ENCODE measurements at places on chromosomes 5 and 9.

DNA sequence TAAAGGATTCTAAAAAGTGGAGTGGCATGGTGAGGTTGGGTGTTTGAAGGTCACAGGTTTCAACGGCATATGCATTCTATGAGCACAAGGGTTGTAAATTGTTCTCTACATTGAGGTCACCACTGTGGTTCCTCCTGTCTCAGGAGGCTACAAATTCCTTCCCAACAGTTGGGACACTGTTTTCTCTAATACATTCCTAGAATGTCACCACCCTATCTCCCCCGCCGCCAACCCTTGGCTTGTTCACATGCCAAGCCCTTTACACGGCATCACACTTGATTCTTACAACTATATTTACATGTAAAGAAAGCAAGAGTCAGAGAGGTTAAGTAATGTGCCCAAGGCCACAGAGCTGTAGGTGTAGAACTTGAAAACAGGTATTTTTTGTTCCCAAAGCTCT is 315.1 kb downstream of the RAB3C start:
- DNase-seq = no peak

DNA sequence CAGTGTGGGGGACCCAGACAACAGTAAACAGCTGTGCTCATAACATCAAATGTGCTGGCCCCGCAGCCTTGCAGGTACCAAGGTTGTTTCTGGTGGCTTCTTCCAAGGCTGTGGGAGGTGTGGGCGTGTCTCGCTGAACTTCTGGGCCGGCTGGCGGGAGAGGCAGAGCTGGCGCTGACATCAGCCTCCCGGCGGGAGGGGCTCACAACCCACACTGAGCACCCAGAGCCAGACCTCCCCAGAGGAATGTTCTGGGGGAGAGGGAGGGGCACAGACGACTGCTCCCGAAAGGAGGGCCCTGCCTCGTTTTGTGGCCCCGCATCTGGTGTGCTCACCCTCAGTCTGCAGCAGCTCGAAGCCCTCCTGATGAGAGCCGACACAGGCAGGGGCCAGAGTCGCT is 6.9 kb upstream of the SLC12A7 start:
- DNase-seq = no peak

DNA sequence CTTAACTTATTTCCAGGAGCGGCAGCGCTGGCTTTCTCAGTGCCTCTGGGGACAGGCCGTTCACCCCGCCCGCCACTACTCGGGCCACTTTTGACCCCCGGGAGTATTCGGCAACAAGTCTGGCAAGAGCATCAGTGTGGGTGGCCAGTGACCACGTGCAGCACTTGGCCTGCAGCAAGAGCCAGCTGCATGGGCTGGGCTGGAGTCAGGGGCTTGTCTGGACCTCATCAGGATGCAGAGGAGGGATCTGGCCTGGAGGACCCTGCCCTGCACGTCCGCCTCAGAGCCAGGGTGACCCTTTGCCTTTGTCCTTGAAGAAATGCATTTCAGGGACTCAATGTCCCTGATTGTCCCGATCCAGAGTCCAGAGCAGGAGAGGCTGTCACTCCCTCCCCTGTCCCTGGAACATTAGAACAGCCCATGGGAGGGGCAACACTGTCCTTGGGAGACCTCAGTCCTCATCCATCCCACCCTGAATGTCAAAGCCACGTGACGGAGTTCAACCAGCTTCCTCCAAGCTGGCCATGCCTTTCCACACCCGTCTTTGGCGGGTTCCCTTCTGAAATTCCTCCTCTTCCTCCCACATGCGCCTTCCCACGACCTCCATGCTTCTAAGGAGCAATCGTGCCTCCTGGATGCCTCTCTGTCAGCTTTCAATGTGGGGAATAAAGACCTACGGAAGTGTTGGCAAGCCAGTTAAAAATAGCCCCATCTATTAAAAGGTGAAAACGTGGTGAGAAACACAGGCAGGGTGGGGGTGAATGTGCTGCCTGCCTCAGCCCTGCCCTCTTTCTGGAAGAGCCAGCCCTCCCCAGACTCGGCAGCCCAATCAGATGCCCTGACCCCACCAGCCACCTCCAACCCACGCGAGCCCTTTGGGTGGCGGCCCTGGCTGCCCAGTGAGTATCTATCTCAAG is 99.0 kb downstream of the OLFM1 start:
- no peak for DNase-seq

DNA sequence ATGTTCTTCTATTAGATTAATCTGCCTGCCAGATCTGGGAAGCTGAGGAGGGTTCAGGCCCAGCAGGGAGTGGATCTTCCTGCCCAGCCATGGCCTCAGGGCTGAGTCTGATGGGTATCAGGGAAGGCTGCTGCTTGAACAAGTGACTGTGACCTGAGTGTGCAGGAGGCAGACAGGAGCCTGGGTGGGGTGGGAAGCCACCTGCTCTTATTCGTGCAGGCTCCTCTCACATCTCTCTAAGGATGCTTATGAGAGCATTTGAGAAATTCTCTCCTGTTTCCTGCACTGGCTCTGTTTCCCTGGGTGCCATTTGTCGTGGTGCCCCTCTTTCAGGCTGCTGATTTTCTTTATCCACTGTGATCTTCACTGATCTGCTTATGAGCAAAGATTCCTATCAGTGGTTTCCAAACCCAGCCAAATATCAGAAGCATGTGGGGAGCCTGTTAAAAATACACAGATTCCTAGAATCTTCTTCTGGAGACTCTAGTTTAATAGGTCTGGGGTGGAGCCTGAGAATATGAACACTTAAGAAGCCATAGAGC is 2.1 kb downstream of the RGS3 start:
- no peak for DNase-seq

DNA sequence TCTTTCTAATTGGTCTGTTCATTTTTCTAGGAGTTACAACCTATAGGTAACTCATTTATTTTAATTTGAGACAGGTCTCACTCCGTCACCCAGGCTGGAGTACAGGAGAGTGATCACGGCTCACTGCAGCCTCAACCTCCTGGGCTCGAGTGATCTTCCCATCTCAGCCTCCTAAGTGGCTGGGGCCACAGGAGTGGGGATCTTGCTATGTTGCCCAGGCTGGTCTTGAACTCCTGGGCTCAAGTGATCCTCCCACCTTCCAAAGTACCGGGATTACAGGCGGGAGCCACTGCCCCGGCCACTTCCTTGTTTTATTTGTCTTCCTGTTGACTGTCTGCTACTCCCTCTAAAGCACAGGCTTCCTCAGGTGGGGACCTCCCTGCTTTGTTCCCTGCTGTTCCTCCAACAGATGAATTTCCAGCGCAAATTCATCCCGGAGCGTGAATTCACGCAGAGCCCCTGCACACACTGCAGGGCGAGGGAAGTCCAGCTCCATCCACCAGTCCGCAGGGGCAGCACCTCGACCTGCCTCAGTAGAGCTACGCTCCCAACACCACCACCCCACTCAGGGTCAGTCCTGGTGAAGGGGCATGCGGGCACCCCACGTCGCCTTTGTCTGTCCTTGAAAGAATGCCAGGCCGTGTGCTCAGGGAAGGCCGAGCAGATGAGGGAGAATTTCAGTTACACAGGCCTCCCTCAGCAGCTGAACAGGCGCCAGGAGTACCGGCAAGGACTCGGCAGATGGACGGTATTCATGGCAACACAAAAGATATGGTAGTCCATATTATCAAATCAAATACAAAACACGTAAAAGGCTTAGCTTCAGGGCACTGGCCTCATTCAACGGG is 6.3 kb downstream of the QSOX2 start:
- DNase-seq = no peak

DNA sequence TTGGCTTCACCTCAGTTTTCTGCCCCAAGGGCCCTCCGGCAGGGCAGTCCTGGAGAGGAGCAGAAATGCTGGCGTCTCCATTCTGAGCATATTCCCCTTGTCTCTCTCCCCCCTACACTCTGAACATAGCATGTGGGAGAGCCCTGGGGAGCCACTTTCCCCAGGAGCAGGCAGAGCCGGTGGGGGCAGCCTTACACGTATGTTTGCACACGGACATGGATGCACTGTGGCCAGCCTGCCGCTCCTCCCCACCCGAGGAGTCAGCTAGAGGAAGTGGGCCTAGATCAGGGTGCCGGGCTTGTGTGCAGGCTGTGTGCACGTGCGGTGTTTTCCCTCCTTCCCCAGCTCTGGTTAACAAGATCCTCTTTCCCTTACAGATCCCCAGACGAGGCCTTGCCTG is 25.4 kb upstream of the POMT1 start:
- DNase-seq = no peak

- DNase-seq = no peak
These were observed 65.1 kb downstream of the PLPPR1 start for GRCh38 chr9:101093620-101094019.

GRCh38 chr5:76204713-76205112 is 121.5 kb downstream of the SV2C start:
- no peak for DNase-seq

- no peak for DNase-seq
These were observed 200.0 kb upstream of the ANKRD55 start for GRCh38 chr5:56433039-56433617.

DNA sequence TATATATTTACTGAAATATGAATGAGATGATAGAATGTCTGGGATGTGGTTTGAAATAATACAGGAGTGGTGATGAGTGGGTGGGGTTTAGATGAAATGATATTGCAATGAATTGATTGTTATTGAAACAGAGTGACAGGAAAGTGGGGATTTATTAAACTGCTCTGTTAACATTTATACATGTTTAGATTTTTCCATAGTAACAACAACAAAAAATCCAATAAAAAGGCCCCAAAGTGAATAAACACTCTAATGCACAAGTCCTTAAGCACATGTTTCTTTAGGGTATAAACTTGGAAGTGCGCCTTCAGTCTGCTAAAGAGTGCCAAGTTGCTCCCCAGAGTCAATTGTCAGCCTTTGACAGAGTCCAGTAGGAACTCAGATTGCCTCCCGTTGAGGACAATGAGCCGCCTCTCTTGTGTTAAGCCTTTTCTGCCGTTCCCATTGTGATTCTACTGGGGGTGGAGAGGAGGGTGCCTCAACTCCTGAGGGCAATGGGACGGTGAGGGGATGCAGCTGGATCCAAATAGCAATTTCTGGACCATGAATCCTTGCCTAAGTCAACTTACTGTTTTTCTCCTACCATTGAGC is 112.3 kb downstream of the SLC28A3 start:
- DNase-seq = no peak

DNA sequence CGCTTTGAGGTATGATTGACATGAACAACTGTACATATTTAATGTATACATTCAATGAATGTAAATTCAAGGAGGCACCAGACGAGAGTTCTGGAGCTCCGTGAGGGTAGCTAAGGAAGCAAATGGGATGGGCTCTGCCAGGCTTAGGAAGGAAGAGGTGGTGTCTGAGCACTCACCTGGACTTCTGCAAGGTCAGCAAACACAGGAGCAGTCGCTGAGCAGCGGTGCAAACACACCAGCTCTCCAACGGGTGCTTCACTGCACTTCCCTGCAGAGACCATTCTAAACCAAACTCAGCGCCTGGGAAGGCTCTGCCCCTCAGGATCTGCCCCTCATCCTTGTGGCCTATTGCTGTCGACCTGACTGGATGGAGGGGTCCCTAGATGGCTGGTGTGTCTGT is 101.5 kb downstream of the COL23A1 start:
- no peak for DNase-seq

DNA sequence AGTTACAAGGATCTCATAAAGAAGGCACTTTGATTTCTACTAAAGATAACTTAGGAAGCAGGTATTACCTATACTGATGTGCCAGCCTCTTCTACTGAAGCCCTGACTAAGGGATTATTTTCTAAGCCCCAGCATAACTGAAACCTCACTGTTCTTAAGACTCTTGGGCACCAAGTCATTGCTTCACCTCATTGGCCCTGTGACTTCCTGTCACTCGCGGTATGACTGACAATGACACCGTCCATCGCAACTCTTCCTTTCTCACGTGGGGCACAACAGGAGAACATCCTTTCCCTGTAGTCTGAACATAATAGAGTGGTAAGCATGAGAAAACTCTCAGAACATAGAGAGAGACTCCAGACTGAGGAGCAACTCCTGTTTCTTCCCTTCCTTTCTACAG is 6.4 kb downstream of the OR2V2 start:
- DNase-seq = no peak

GRCh38 chr9:93886911-93887310 is 68.2 kb downstream of the BARX1 start:
- no peak for DNase-seq

DNA sequence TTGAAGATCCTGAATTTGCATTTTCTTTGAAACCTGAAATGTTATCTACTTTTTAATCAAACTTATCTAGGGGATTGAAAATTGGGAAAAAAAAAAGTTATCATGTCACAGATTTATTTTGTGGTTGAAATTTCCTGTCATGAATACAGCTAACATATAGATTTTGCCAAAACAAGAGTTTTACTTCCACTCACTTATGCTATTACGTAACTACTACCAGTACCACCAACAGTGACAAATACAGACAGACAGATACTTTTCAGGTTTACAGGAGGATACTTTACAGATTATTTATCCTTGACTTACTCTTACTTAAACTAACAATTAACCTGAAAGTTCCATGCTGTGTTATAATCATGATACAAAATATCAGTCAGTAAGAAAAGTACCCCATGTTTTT is 6.8 kb upstream of the MRPS30 start:
- no peak for DNase-seq

- no peak for DNase-seq
These were observed at the start of gene DNAH5 for GRCh38 chr5:13944560-13945199. DNAH5 (minus strand) TSS chr5:13944688; CDS start chr5:13944438, 250 bp downstream.

GRCh38 chr5:111734013-111734412 is 23.0 kb downstream of the NREP start:
- no peak for DNase-seq

DNA sequence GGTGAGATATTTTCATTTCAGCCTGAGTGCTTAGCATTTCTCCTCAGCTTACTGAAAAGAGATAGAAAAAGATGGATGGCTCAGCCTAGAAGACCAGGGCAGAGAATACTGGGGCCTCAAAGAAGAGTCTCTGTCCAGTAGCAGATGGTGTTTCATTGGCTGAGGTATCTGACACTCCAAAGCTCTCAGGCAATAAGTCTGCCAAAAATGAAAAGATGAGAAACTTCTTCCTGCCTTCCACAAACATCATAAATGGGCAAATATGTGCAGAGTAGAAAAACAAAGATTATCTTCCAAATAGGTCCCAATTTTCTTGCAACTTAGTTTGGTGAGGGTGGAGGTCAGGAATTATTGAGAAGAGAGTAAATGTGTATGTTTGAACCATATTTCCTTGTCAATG is 87.4 kb upstream of the ICE1 start:
- DNase-seq = no peak

GRCh38 chr5:57696825-57697570 is 214.4 kb upstream of the ACTBL2 start:
- DNase-seq = no peak

- DNase-seq = no peak
These were observed 293.8 kb downstream of the SLIT3 start for GRCh38 chr5:169006842-169007790.

GRCh38 chr5:150540042-150540441 is 32.1 kb downstream of the NDST1 start:
- DNase-seq = no peak

GRCh38 chr5:158988987-158989730 is 110.6 kb downstream of the EBF1 start:
- DNase-seq = no peak

GRCh38 chr5:77994943-77995342 is 218.8 kb upstream of the TBCA start:
- DNase-seq = no peak

- DNase-seq = no peak
These were observed 216.8 kb downstream of the PAX5 start for GRCh38 chr9:36817160-36817834.

GRCh38 chr5:89313044-89313443 is 430.1 kb upstream of the MEF2C start:
- peak; percentile 34 for DNase-seq
